ENCODE measurements at places on chromosomes 16 and 17.

GRCh38 chr17:83109386-83109785 is 30.0 kb downstream of the METRNL start:
- DNase-seq: no peak

DNA sequence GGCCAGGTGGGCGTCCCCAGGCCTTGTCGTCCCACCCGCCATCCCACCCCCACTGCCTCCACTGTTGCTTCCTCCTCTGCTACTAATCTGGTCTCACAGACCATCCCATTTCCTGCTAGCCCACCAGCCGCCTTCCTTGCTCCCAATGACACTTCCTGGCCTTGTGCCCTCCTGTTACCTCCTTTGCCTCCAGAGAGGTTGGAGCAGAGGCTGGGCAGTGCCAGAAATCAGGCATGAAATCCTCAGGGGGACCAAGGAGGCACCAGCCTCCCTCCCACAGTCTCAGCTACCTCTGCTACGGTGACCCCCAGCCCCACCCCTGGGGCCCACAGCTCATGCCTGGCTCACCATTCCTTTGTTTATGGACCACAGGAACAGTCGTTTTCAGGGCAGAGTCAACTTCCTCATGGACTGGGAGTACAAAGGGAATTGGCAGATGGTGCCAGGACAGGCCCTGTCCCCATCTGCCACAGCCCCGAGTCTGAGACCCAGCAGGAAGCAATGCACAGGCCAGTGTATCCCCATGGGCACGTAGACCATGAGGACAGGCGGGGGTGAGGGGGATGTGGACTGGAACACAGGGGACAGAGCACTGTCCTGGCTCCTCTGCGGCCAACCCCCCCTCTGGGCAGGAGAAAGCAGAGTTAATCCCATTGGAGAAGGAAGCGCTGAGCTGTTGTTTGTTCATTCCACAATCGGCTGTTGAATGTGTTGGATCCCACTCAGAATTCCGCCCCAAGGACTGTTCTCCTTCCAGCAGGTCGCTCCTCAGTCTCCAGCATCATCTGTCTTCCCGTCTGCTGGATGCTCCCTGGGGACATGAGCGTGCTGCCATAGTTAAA is 2.2 kb upstream of the CDH5 start:
- no peak for DNase-seq

GRCh38 chr17:7019839-7020519 is 2.9 kb upstream of the BCL6B start:
- DNase-seq: no peak

GRCh38 chr16:72915331-72915730 is 132.6 kb downstream of the ZFHX3 start:
- no peak for DNase-seq

DNA sequence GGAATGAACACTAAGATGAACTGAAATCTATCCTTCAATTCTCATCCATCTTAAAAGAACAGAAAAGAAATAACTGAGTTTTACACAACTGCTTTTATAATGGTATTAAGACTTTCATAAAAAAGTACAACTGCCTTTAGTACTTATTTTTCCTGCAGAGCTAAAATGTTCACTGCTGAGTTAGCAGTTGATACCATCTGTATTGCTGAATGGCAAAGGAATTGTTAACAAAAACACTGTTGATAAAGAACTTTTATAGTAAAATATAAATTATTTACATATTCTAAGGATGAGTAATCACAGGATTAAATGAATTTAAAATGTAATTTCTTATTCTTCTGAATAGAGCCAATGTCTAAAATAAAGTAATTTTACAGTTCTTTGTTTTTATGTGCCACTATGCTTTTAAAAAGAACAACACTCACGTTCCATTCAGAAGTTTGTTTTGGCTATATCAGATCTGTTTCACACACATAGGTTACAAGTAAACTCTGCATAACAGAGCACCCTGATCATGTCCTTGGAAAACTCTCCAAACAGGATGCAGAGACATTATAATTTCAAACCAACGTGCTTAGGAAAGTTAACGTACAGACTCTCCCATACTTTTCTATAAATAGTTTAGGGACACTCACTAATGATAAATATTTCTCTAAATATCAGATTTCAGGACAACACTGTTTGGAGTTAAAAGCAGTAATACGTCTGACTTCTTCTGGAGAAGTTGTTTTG is 151.1 kb downstream of the ITFG1 start:
- no peak for DNase-seq

DNA sequence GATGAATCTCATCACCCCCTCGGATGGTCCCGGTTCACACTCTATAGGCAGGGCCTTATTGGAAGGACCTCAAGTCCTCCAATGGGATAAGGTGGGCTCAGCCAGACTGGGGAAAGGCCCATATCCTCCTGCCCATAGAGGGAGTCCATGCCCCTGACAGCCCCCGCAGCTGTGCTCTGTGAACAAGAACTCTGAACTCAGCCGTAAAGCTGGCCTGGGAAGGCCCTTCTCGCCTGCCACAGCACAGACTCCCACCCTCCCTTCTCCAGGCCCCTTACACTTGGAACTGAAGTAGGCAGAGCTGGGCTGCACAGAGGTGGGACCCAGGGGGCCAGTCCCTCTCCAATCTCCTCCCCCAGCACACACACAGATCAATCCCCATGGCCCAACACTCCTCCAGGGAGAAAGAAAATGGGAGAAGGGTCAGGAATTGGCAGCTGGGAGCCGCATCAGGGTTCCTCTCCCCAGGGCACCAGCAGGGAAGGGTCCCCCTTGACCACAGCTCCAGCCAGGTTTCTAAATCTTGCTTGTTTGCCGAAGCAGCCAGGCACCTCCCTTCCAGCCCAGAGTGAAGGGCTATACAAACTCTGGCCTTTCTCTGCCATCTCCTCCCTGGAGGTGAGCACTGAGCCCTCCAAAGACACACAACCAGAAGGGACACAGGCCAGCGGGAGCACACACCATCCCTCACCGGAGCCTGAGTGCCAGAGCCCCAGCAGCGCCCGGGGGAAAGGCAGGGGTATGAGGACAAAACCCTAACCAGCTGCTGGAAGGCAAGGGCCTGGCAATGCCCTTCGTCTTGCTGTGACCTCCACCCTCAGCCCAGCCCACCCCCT is 454.1 kb downstream of the SOX9 start:
- no peak for DNase-seq

DNA sequence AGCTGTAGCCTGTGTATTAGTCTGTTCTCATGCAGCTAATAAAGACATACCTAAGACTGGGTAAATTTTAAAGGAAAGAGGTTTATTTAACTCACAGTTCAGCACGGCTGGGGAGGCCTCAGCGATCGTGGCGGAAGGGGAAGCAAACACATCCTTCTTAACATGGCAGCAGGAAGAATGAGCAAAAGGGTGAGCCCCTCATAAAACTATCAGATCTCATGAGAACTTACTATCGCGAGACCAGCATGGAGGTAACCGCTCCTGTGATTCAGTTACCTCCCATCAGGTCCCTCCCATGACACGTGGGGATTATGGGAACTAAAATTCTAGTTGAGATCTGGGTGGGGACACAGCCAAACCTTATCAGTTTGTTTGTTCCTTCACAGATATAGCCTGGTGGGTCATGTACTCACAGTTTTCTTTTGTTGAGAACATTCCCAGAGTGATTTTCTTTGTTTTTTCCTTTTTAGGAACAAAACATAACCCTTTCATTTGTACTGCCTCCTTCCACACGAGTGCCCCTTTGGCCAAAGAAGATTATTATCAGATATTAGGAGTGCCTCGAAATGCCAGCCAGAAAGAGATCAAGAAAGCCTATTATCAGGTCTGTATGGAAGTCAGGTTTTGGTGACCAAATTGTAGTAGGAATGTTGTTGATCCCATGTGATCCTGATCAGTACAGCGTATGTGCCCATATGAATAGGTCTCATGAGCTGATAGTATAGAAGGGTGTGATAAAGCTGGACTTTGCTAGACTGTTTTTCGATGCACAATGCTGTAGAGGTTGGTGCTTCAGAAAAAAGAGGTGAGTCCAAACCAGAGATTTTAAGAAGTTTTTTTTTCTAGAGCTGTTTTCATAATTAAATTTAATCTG is 8.5 kb downstream of the DNAJA3 start:
- DNase-seq: no peak

GRCh38 chr17:55683550-55684315 is 38.9 kb downstream of the TMEM100 start:
- no peak for DNase-seq

DNA sequence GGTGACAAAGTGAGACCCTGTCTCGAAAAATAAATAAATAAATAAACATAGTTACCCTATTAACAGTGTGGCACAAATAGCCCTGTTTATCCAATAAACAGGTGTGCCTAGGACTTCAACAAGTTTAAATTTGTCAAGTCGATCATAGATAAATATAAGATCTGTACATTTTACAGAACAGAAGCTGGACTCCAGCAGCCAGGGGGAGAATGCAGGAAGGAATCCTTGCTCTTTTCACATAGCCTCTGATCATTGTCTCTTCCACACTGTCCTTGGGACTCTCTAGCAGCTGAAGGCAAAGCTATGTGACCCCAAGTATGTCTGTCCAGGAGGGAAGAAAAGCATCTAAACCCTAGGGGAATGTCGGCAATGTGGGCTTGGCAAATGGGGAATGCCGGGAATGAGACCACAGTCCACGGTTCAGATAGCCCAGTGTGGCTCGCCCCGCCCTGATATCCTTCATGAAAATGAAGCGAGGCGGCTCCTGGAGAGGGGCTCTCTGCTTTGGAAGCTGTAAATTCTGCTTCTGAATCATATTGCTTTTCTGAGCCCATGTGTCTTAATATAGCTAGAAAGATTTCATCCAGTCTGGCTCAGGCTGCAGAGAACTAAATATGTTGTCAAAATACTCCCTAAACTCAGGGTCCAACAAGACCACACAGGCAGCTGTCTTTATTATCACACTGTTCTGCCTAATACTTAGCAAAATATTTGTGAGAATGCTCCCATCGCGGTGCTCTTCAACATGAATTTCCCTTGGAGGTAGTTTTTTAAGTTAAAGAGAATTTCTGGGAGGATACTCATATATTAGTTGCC is 24.9 kb upstream of the GRB2 start:
- peak; percentile 16 for DNase-seq

- no peak for DNase-seq
Measured at GRCh38 chr16:28984091-28984490, 761 bp upstream of the LAT start.

DNA sequence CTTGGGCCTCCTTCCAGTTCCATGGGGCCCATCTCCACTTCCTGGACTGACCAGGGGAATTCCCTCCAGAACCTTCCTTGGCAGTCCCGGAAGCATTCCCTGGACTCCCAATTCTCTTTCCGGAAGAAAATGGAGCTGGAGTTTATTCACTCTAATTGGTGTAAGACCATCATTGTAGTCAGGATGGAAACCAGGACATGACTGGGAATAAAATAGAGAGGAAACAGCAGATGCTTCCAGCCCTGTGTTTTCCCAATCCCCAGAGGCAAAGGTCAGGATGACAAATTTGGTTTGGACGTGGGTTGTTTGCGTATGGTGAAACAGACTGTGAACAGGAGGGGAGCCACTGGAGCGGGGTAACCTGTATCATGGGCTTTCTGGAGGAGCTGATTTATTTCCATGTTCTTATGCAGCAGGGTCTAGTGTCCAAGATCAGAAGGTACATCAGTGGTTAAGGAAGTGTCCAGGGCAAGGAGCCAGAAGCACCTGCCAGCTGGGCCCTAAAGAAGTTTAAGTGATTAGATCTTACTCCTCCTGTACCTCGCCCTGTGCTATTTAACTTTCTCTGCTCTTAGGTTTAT is 8.5 kb upstream of the LONP2 start:
- DNase-seq: no peak

- no peak for DNase-seq
Measured at GRCh38 chr16:3461151-3461550, 17.7 kb downstream of the NAA60 start.

DNA sequence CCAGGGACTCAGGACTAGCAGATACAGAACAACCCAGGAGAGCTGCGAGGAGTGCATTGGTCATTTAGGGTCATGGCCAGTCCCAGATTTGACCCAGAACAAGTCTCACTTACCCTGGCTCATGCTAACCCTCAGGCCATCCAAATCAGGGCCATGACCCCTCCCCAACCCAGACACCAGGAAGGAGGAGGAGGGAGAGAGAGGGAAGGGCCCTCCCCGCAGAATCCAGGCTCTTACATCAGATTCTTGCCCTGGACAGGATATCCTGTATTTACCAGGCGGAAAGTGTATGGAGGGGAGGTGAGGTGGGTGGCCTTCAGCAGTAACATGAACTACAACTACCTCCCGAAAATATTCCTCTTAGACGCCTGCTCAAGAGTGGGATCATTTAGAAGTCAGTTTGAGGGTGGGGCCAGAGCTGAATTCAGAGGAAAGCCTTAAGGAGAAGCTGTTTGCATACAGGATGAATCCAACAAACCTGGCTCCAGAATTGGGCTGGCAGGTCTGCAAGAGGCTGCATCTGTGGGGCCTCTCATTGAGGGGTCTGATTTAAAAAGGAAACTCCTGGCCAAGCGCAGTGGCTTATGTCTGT is 2.1 kb downstream of the VAT1 start:
- DNase-seq: no peak

GRCh38 chr17:81234940-81235821 is 3.7 kb downstream of the TEPSIN start:
- DNase-seq: no peak

- DNase-seq: no peak
Measured at GRCh38 chr17:28470914-28471366, 2.5 kb upstream of the SLC13A2 start.

- DNase-seq: no peak
Measured at GRCh38 chr16:4354512-4355409, 3.6 kb upstream of the PAM16 start.

Measured in progenitor cell of endocrine pancreas (in vitro differentiated cells).